ENCODE measurements at places on chromosomes 5 and 9.

GRCh38 chr9:3912280-3912679 lies 386.5 kb upstream of the RFX3 start:
- no peak for DNase-seq

DNA sequence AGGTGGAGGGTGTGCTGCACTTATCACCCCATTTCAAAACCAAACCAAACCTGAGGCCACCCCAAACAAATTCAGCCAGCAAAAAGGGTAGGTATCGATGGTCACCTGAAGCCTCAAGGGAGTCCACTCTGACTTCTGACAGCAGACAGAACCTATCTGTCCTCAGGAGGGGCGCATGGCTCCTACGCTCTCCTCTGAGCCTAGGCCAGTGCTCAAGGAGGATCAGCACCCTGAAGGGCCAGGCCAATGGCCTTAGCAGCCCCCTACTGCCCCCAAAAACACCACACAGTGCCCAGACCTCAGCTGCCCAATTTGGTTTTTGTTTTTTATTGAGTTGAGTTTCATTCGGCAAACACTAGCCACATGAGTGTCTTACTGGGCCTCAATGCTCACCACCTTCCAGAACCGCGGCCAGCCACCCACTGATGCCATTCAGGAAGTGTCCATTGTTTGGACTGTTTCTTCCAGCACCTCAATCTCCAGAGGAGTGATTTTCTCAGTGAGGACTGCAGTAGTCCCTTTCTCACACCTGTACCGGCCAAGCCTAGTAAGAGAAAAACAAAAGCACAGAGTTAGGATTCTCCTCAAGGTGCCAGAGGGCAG lies 62.0 kb downstream of the PSMB7 start:
- DNase-seq = no peak

DNA sequence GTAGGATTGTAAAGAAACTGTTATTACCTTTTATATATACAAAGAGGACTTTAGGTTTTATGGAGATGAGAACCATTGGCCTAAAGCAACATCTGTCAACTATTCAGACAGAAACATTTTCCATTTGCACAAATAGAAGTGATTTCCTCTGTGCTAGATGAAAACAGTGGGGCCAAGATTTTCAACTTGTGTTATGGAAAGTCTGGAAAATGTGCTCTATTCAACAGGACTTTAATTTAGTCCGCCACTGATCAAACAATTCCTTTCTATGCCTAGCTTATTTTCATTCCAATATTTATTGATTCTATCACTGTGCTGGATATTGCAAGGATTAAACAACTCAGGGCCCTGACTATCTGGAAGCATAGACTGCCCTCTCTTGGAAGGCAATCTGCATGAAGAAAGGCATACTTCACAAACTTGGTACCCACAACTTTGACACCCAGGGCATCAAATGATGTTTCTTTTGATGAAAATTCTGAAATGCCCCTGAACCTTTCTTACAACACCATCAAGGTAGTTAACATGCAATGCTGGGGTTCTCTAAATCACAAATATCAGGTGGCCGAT lies 126.6 kb upstream of the HMHB1 start:
- no peak for DNase-seq

DNA sequence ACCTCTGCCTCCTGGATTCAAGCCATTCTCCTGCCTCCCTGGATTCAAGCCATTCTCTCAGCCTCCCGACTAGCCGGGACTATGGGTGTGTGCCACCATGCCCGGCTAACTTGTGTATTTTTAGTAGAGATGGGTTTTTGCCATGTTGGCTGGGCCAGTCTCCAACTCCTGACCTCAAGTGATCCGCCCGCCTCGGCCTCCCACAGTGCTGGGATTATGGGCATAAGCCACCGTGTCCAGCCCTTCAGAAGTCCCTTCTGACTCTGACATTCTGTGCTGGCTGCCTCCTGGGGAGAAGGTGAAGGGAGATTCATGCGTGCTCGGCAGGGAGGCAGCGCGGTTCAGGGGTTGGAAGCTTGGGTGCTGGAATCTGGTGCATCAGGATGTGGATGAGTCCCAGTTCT lies 28.8 kb downstream of the PRRX2 start:
- no peak for DNase-seq

- DNase-seq = no peak
These were observed 59.7 kb downstream of the TENT4A start for GRCh38 chr5:6772886-6773285.

DNA sequence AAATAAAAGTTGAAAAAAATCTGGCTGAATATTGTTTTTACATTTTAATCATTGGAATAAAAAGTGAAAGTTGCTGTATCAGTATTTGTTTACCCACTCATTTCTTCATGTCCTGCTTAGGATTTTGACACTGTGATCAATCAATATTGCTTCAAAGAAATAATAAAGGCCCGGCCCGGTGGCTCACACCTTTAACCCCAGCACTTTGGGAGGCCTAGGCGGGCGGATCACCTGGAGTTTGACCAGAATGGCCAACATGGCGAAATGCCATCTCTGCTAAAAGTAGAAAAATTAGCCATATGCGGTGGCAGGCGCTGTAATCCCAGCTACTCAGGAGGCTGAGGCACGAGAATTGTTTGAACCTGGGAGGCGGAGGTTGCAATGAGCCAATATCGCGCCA lies 93.7 kb upstream of the CTNND2 start:
- no peak for DNase-seq

DNA sequence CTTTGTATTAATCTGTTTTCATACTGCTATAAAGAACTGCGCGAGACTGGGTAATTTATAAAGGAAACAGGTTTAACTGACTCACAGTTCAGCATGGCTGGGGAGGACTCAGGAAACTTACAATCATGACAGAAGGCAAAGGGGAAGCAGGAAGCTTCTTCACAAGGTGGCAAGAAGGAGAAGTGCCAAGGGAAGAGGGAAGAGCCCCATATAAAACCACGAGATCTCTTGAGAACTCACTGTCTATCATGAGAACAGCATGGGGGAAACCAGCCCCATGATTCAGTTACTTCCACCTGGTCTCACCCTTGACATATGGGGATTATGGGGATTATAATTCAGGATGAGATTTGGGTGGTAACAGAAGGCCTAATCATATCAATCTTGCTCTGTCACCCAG lies 60.9 kb upstream of the CHD1 start:
- no peak for DNase-seq
